ENCODE measurements at places on chromosomes 16 and 17.

DNA sequence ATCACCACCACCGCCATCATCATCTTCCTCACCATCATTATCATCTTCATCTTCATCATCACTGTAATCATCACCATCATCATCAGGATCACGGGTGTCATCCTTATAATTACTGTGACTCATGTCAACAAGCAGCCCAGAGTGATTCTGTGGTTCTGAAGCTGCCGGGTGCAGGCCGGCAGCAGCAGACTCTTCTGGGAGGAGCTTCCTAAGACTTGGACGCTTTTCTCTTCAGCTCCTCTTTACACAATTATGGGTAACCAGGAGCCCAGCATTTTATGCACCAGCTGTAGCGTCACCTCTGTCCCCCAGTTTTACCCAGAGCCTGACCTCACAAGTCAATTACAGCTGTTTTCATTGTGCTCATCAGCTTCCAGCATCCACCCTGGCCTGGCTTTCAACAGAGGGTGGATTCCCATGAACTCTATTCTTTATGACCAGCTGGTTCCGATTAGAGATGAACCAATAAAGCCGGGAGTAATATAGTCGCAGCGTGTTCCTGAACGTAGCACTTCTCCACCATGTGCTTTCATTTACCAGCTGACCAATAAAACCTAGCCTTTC, 275.8 kb downstream of the FOXL1 start:
- DNase-seq = no peak

DNA sequence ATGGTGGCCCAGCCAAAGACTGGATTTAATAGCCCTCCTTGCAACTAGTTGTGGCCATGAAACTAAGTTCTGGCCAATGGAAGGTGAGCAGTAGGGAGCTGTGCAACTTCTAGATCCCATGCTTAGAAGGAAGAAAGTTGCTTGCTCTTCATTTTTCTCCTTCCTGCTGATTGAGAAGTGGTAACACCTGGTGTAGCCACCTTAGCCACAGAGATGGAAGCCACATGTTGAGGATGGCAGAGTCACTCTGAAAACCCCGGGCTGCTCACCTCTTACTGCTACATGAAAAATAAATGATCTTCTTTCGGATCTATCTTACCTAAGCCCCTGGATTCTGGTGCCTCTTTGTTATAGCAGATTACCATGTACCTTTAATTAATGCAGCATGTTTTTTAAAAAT, 10.3 kb upstream of the ATP5MC1 start:
- DNase-seq = no peak

DNA sequence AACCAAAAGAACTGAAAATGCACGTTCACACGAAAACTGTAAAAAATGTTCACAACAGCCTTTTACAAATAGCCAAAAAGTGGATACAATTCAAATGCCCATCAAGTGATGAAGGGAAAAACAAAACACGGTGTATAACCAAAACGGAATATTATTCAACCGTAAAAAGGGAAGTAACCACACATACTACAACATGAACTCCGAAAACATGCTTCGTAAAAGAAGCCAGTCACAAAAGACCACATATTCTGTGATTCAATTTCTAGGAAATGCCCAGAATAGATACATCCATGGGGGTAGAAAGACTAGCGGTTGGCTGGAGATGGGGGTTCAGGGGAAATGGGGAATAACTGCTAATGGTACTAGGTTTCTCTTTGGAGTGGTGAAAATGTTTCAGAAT, 81.5 kb upstream of the TRAP1 start:
- no peak for DNase-seq

DNA sequence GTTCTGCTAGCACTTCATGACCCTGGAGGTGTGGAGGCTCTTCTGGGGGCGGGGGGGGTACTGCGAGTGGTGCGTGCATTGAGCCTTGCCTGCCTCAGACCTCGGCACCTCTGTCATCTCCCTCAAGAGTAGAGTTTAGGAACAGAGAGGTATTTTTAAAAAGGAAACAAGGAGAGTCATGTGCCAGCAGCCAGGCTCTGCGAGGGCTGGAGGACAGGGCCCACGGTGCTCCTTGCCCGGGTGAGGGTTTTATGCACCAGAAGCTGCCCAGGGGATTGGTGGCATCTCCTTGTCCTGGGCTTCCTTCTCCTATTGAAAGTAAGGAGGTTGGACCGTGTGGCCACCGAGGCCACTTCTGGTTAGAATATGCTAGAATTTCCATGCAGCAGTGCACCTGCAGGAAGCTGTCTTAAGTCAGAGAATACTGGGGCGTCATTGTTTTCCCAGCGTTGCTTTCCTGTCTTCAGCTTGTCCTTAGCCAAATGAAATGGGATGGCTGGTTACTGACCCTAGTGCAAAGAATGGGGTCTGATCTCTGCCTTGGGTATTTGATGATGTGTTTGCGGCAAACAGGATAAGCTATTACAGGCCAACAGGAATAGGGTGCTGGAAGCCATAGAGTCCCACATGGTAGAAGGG, 3.2 kb downstream of the CBX2 start:
- DNase-seq = no peak

DNA sequence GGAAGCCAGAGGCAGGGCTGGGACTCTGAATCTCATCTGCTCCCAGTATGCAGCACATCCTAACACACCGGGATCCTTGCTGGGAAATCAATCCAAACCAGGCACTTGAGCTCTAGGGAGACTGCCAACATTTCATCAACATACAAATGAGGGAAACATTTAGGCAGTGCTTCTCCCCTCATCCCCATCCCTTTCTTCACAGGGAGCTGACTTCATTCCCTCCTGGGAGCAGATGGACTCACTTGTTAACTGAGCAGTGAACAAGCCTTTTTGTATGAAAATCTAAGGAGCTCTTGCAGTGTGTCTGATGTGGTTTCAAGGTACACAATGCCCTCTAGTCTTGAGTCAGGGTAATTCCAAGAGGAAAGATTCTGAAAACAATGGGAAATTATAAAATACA, 96.3 kb downstream of the TMEM114 start:
- DNase-seq = no peak

- DNase-seq = peak; percentile 56
Measured at GRCh38 chr17:77457572-77458201, 316.9 kb downstream of the SEC14L1 start.

DNA sequence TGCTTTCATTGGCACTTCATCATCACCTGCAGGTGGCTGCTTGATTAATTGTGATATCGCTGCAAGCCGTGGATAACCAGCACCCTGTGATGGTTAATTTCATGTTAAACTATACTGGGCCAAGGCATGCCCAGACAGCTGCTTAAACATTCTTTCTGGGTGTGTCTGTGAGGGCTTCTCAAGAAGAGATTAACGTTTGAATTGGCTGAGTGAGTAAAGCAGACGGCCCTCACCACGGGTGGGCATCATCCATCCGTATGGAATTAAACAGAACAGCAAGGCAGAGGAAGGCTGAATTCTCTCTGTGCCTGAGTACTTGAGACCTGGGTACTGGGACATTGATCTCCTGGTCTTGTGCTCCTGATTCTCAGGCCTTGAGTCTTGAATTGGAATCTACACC, 7.1 kb upstream of the ZNF213 start:
- no peak for DNase-seq

DNA sequence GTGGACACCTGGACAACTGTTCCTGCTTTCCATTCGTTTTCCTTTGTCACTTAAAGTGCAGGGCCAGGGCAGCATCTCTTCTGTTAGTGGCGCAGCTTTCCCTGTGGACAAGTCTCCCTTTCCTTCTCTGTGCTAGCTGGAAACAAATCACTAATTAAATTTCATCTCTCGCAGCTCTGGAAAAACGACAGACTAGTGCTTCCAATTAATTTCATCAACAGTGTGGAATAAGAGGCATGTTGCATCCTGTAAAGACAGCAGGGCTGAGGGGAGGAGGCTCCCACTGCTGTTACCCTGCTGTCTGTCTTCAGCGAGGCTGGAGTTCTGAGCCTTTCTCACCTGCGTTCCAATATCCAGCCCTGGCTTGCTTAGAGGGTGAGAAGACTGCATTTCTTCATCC, 352.1 kb upstream of the HSBP1 start:
- DNase-seq = no peak

DNA sequence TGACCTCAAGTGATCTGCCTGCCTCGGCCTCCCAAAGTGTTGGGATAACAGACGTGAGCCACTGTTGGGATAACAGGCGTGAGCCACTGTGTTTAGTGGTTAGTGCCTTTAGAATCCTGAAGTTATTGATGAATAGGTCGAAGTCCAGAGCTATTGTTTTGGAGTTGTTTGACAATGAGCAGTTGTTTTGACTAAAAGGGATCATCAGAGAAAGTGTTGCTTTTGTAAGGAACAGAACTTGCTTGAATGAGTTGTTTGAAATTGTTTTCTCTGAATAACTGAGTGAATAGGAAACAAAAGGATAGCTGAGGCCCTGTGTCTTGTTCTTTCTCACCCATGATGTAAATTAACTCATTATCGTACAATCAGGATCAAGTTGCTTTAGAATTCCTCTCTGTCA, 46.6 kb downstream of the PRPSAP2 start:
- DNase-seq = no peak

- peak; percentile 18 for DNase-seq
Measured at GRCh38 chr16:21302898-21303528, 24.9 kb upstream of the CRYM start.

DNA sequence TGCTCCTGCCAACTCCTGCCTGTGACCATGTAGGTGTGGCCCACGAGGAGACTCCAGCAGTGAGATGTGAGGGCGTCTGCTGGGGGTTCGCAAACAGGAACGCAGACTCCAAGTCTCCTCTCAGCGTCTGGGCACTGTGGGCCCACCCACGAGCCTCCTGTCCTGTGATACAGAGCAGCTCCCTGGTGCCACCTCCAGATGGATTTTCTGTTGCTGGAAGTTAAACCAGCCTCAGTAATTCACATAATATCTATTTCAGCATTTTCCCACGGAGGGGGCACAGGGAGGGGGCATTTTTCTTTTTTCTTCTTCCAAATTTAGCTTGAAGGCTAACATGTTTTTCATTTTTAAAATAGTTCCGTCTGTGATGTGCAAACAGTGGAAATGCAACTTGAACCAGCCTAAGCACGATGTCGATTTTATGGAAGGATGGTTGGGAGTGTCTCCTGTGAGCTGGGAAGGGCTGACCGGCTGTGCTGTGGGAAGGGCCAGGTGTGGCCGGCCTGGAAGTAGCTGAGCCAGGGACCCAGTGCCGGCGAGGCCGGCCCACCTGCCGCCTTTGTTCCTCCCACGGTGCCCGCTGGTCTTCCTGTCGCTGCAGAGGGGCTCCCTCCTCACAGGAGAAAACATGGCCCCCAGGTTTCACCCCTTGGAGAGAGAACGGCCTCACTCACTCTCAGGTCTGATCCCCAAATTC, 3.9 kb upstream of the RAB40B start:
- DNase-seq = no peak

GRCh38 chr17:82743344-82744219, 8.2 kb downstream of the FN3K start:
- no peak for DNase-seq

DNA sequence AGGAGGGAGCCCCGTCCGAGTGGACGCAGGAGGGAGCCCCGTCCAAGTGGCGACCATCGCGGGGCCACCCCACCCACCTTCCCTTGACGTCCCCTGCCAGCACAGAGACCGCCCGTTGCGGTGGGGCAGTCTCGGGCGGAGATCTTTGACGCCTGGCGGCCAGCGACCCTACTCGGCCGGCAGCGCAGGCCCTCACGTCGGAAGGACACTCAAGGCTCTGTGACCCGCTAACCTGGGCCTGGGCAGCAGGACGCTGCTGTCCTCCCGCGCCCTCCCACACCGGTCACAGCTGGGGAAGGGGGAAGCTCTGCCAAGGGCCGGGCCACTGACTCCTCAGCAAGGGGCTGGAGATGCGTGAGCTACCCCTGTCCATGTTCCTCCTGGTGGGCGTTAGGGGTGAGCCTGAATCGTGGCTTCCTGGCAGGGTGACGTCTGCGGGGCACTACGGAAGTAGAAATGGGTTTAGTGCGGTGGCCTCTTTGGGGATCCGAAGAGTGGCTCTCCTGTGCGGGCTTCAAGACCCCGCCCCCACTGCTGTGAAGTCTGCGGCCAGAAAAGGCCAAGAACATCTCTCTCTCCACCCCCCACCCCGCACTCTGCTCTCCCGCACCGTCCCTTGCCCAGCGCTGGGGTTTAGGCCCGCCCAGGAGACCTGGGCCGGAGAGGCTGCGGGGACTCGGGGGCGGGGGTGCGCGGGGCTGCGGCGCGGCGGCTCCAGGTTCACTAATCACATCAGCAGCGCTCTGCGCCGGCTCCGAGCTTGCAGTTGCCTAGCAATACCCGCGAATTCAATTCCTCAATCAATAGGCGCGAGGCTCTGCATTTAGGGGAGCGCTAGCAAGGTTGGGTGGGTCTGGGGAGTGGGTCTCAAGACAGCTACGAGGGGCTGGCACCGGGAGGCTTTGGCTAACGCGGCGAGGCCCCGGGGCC, 5.8 kb downstream of the CBX8 start:
- peak; percentile 44 for DNase-seq

- no peak for DNase-seq
Measured at GRCh38 chr16:72464597-72465368, 292.8 kb upstream of the PMFBP1 start.

DNA sequence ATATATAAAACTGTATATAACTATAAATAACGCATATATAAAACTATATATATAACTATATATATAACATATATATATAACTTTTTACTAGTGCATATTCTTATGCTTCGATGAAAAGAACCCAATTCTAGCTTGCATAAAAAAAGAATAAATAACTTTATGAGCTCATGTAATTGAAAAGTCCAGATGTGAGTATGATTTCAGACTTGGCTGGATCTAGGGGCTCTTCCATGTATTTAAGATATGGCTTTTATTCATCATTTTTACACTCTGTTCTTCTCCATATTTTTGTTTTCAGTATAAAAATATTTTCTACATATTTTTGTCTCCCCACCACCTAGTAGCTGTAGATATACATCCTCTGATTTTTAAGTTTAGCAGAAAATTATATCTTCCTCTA, 417.5 kb downstream of the CDH11 start:
- DNase-seq = no peak

DNA sequence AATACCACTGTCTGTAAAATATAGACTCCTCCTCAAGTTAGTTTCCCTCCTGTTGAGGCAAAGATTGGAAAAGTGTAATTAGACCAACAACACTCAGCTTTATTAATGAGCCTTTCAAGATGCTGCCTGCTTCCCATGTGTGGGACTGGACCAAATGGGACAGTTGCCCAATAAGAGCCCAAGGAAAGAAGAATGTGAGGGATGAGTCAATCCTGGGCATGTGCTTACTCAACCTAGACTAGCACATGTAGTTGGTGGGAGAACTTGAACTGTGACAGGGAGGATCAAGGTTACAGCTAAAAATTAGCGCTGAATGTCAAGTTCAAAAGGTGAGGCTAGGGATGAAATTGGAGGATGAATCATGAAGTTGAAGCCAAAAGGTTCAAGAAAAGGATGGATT, 435.5 kb downstream of the CA10 start:
- no peak for DNase-seq

DNA sequence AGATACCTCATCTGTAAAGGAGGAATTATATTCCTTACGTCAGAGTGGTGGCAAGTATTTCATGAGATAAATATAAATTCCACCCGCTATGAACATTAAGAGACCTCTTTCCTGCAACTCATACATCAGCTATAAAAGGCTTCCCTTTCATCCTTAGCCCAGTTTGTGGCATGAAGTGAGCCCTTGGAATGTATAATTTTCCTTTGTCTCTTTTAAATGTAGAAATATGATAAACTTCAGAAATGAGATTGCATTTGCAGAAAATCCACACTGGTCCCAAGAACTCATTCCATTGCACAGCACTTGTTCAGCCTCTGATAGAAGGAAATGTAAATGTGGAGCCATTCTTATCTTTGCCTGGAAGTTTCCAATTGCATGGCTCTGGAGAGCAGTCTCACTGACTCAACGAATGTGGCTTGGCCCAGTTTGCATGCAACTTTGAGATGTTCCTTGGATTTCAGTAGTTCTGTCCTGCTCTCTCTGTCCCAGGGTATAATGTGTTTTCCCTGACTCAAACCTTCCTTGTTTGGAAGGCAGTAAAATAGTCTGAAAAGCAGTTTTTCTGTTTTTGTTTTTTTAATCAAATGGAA, 746.4 kb downstream of the CDH11 start:
- no peak for DNase-seq
